ENCODE measurements at places on chromosomes 7 and 10. TPM values are rescaled to one million over a fixed set of nuclear protein-coding genes. Genes with fewer than 3 reads are reported as not detected.

DNA sequence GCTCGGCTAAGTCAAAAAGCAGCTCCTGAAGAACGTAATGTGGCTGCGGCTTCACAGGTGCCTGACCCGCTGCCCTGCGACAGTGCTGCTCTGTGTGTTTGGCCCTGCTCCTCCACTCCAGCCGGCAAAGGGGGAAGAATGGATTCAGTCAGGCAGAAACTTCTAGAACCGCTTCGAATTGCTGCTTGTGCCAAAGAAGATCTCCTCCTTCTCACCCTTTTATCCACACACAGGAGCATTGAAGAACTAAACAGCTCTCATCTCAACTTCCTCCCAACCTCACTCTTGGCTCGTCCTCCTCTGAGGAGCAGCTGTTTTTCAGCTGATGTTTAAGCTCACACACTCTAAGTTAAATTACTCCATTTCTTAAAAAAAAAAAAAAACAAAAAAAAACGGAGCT lies 651.4 kb downstream of the INHBA start:
- DNase-seq: no peak

- DNase-seq: no peak
These were observed 64.9 kb downstream of the NPTX2 start for GRCh38 chr7:98681951-98682350.

- DNase-seq: no peak
These were observed 17.0 kb downstream of the PRKCQ start for GRCh38 chr10:6563075-6563474.

DNA sequence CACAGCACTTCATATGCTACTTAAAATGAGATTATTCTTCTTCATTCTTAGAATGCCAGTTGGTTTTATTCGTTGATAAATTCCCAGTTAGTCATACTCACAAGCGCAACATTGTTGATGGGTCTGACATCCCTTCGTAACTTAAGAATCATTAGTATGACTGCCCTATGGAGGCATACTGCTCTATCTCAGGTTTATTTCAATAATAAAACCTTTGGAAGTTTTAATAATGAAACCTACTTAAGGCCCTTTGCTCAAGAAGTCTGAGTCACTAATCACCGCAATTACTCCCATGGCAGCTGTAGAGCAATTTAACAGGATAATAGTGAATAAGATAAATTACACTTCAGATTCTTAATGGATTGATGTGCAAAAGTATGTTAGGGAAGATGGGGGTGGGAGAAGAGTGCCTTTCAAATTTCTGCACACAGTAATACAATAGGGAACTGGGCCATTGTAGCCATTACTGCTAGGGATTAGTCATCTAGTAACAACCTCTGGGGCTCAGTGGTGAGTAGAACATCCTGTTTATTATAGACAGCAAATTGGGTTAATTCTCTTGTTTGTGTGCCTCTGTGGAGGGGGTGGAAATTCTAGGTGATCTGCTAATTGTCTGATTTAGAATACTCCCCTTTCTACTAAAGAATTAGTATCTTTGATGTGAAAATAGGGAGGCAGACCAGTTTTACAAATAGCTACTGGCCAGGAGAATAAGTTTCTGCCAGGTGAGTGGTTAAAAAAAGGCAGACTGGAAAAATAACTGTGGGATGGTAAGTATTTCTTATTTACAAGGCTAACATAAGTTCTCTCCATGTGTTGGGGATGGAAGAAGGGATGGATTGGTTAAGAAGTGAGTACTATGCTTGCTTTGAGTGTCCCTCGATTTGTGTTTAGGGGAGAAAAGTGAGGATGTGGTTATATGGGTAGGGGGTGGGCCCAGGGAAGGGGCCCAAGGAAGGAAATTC lies 74.5 kb upstream of the VKORC1L1 start:
- no peak for DNase-seq

DNA sequence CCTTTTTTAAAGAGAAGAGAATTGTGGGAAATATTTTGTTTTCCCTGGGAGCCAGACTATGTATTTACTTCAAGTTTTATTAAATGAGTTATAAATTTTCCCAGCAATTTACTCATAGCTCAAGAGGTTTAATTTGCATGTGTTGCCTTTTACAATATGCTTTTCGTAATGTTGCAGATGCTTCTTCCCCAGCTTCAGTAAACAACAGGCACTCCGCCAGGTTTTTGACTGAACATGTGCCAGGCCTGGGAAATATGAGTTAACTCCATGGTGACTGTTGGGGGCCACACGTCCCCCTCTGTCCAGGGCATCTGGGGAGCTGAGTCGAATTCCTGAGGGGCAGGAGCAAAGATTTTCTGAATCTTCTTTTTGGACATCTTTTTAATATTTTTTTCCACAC lies 545.7 kb downstream of the LRMDA start:
- DNase-seq: no peak

DNA sequence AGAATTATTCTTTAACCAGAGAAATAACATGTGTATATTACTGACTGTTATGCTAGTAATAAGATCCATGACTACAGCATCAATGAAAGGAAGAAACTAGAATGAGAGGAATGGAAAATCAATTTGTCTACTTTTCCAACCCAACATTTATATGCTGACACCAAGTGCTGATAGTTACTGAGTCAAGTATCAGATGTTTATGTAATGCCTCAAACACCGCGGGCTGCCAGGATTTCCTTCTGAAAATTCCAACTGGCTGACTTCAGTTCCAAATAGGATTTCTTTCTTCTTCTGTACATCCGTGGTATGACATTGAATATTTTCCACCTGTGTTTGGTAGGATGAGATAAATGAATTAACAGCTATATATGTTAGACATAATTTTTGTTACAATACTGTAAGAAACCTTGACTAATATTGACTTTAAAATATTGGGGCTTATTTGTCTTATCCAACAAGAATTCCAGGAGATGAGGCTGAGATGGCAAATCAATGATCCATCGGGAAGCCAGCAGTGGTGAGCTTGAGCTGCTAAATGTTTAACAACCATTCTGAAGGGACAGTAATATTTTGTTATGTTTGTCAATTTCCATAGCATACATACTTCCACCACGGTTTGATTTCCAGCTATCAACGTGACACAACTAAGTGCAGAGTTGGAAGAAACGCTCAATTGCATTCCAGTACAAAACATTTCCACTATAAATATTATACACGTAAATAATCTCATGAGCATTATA lies 435.2 kb upstream of the AUTS2 start:
- DNase-seq: no peak

DNA sequence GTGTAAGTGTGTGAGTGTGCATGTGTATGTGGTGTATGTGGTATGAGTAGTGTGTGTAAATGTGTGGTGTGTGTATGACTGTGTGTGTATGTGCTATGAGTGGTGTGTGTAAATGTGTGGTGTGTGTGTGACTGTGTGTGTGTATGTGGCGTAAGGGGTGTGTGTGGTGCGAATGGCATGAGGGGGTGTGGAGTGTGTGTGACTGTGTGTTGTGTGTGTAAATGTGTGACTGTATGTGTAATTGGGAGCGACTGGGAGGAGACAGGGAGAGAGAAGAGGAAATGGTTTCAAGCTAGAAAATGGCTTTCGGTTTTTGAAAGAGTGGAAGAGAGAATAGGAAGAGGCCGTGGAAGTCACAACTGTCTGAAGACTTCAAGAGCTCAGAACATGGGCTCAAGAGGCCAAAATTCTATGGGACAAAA lies 23.6 kb upstream of the GATAD1 start:
- DNase-seq: no peak

DNA sequence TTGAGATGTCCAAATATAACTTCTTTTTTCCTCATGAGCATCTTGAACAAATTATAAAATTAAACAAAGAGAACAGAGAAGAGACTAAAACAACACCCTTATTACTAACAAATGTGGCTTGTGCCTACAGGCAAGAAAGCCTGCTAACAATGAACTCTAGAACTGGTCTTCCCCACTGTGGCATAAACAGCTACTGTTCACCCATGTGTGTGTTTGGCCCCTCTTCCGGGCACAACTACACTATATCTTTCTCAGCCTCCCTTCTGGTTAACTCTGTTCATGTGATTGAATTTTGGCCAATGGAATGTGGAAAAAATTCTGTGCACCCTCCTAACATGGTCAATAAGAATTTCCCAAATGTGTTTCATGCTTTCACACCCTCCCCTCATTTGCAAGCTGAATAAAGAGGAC lies 117.0 kb downstream of the KBTBD2 start:
- DNase-seq: no peak

DNA sequence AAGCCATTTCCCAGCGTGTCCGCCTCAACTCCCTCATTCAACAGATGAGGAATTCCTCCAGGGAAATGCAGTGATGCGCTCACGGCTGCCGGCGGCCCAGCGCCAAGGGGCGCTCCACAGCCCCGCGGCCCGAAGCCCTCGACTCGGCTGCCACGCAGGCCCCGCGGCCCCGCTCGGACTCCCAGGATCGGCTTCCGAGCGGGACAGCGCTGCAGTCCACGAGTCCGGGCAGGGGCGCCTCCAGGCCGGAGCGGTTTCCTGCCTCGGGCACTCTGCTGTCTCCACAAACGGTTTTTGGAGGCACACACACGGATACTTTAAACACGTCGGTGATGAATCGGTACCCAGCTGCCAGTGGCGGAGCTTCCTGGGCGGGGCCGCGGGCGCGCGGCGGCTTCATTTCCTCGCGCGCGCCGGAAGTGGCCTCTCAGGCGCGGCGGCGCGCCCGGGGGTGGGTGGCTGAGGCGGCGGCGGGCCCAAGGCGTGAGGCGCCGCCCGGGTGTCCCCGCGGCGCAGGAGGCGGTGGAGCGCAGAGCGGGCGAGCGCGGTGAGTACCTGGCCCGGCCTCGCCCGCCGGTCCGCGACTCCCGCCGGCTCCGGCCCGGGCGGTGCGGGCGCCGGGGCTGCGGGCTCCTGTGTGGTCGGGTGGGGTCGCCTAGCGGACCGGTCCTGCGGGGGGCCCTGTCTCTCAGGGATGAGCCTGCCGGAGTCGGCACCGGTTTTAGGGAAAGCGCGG lies at the start of gene CSGALNACT2:
Gene CSGALNACT2 (plus strand): TSS at position 425 of the 736 bp plus-strand sequence. CDS start 16,705 bp downstream, outside the sequence.
- peak; percentile 90 for DNase-seq

DNA sequence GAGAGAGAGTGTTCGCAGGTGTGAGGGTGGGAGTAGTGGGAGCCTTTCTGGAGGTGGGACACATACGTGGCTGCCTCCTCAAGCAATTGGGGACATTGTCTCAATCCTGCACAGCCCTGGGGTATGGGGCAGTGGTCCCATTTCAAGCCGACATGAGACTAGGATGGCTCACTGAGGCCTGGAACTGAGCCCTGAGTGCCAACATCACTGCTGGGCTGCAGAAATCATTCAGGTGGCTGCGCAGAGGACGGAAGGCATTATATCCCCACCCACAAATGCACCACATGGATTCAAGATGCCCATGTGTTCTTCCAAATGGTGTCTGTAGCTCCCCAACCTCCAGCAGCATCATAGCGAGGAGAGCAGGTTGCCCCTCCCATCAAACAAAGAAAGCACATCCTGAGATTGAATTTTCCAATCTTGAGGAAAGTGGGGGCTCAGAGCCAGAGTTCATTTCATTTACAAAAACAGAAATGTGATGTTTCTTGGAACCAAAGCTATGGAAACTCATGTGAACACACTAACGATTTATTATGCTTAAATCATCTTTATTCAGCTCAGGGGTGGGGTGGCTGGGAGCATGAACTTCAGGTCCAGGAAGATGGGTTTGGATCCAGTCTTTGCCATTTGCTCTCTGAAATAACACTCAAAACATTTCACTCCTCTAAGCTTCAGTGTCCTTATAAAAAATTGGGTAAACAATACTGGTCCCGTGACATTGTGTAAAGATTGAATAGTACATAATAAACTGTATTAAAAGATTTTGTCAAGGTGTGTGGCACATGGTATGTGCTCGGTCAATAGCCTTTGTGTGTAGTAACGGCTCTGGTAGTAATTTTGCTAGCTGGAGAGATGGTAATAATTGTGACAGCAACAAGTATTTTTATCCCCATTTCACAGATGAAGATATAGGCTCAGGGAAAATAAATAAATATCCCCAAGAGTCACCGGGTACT lies 4.6 kb downstream of the SFTPA2 start:
- DNase-seq: no peak

DNA sequence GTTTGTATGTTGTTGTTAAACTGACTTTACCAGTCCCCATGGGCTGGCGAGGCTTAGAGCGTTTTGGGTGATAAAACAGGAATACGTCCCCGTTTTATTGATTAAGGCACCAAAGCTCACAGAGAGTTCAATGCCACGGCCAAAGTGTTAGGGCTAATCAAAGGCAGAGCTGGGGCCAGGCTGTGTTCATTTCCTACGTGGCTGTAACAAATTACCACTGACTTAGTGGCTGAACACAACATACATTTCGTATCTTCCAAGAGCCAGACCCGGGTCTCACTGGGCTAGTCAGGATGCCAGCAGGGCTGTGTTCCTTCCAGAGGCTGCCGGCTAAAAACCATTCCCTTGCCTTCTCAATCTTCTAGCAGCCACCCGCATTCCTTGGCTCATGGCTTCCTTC lies 94.4 kb upstream of the HABP2 start:
- no peak for DNase-seq

DNA sequence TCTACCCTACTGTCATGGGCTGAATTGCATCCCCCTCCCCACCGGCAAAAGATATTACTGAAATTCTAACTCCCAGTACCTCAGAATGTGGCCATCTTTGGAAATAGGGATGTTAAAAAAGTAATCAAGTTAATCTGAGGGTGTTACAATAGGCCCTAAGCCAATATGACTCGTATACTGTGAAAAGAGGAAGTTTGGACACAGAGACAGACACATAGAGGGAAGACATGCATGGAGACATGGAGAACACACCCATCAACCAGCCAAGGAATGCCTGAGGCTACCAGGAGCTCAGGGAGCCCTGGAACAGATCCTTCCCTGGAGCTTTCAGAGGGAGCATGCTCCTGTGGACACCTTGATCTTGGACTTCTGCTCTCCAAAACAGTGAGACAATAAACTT lies 138.2 kb upstream of the ADO start:
- no peak for DNase-seq

DNA sequence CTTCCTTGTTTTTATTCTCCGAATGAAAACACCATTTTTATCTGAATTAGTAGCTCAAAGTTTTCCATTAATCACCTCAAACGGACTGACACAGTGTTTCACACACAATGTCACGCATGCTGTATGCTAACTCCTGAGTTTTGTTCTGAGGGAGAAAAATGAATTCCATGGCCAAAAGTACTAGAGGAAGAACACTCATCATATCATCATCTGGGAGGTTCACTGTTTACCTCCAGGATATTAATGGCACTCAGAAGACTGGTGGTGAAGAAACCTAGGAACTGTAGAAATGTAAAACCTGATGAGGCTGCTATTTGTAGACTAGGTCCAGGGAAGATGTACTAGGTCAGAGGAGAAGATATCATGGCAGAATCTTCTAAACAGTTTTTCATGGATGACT lies 395.6 kb upstream of the ETV1 start:
- DNase-seq: no peak

GRCh38 chr7:67841896-67842295 lies 845.3 kb downstream of the TYW1 start:
- no peak for DNase-seq

DNA sequence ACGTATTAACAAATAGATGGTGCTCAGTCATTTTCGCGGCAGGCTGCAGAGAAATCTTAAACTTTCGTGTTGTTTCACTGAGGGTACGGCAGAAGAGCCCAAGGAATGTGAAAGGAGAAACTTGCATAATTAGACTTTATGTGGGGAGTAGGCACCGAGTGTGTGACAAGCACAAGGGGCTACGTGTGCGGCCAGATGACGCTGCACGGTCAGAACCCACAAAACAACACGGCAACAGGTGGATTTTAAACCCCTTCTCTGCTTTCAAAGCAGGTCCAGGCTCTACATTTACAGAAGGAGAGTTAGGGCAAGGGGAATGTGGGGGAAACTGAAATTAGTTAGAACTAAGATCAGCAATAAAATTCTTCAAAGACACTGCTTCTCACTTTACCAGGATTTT lies 392 bp upstream of the UCN3 start:
- no peak for DNase-seq

ELAPOR2 gene
- total RNA-seq: 9.5 TPM

FKBP6 gene
- total RNA-seq: not detected

NDUFB8 gene
- 364 TPM for total RNA-seq

SYNPO2L gene
- total RNA-seq: 165 TPM

HOXA5 gene
- total RNA-seq: 0.27 TPM

CYCS gene
- total RNA-seq: 656 TPM

Measured in left cardiac atrium (tissue), 4 donors.